ENCODE measurements at places on chromosomes 16 and 17.

DNA sequence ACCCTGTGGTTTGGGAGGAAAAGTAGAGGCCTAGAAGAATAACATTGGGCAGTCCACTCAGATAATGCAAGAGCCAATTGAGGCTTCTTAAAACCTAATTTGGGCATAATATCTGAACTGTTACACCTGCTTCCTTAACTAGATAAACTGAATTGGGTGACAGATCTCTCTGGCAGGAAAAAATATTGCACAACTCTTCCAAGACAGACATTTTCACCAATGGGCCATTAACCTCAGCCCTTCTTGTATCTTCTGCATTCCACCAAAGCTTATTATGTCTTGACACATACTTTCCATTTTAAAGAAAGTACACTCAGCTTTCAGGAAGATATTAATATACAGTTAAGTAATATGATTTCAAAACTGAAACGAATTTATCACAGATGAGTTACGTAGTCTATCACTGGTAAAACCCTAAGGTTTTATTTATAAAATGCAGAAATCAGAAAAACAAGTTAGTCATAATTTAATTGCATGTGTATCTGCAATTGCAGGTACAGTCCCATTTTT lies 79.9 kb upstream of the MON1B start:
- DNase-seq: no peak

GRCh38 chr16:51328733-51329132 lies 177.7 kb upstream of the SALL1 start:
- peak; percentile 21 for DNase-seq

GRCh38 chr16:89727406-89728120 lies 6.2 kb downstream of the ZNF276 start:
- DNase-seq: no peak

DNA sequence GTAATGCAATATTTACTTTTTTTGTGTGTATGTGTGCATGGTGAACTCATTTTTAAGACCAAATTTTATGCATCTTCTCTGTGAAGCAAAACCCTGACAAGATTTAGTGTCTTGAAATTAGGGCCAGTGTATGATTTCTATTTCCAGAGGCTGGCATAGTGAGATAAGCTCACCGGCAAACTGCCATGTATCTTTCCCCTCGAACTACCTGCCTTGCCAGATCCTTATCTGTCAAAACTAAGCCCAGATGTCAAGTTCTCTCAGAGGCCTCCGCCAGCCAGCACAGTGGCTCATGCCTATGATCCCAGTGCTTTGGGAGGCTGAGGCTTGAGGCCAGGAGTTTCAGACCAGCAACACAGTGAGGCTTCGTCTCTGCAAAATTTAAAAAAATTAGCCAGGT lies 10.0 kb downstream of the USP32 start:
- no peak for DNase-seq

DNA sequence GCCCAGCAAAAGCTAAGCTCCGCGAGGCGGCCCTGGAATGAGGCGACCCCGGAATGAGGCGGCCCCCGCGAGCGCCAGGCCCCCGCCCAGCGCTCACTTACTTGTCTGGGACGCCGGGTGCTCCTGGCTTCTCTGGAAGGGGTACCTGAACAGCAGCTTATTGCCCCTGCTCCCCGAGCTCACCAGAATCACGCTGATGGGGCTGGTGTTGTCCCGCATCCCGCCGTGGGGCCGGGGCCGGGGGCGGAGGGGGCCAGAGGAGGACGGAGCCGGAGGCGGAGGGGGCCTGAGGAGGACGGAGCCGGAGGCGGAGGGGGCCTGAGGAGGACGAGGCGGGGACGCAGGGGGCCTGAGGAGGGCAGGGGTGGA lies 440 bp downstream of the NPRL3 start:
- DNase-seq: no peak

GRCh38 chr16:15975172-15975571 lies 25.8 kb downstream of the ABCC1 start:
- no peak for DNase-seq

GRCh38 chr17:55450232-55450825 lies 28.7 kb upstream of the MMD start:
- DNase-seq: no peak

GRCh38 chr17:30954046-30954830 lies 16.6 kb upstream of the RNF135 start:
- no peak for DNase-seq

DNA sequence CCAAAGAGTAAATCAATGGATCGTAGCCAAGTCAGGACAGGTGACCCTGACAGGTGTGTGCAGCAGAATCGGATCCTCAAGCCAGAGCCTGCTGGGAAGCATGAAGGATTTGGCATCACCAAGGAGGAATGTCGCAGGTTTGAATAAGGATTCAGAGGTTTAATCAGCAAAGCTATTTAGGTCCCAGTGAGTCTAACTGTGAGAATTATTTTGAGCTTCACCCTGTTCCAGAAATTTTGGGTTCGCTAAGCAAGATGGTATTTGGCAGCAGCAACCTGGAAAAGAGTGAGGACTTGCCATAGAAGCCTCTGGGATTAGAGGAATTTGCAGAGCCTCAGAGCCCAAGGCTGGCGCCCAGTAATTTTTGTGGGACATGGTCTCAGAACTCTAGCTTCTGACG lies 173.0 kb downstream of the CCDC182 start:
- no peak for DNase-seq

- peak; percentile 61 for DNase-seq
These were observed 147.0 kb downstream of the HS3ST4 start for GRCh38 chr16:25838724-25839186.

DNA sequence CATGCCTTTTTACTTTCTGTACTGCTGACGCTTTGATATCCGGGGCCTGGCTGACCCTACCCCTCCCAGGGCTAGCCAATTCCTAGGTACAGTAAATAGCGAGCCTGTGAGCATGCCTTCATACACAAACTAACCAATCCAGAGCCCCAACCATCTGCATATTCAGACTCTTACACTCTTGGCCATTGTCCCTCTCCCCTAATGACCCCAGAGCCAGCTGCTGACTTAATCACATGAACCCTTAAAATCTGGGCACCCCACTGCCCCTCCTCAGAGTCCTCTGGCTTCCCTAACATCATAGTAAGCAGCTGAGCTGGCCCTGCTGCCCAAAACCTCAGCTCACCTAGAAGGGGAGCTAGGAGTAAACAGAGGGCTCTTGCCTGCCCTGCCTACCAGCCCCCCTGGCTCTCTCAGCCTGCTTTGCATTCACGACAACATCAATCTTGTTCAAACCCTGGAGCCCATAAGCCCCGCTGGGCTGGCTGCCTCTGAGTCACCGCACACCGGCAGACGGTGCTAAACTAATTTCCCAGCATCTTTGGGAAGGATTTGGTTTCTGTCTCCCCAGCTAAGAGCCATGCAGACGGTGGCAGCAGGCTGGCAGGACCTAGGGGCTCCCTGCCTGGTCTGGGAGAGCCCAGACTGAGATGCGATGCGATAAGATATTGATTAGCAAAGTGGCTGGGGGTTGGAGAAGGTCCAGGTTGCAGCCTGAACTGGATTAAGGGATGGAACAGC lies 63.2 kb downstream of the CLEC19A start:
- no peak for DNase-seq

DNA sequence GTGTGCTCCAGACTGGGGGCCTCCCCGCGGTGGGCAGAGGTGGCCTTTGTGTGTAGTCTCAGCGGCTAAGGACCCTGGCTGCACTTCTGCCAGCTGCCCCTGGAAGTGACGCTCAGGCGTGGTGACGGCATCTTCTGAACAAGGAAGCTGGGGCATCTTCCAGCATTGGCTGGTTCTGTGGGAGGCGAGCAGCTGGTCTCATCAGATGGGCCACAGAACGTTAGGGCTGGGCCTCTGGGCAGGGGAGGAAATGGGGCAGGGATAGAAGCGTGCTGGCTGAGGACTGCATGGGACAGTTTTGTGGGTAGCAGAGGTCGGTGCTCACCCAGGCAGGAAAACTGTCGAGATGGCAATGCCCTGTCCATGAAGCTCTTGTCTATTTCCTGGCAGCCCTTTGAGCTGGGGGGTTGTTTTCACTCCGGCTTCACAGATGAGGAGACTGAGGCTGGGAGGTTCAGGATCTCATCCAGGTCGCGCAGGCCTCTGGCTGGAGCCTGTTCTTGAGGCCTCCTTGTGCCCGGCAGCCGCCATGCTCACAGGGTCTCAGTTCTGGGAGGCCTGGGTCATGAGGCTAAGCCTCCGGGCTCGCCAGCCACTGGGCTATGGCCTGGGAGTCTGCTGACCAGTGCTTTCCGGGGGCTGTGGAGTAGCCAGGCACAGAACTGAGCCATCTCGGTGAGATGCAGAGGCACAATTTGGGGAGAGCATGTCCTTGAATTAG lies 16.3 kb downstream of the IRF8 start:
- no peak for DNase-seq

DNA sequence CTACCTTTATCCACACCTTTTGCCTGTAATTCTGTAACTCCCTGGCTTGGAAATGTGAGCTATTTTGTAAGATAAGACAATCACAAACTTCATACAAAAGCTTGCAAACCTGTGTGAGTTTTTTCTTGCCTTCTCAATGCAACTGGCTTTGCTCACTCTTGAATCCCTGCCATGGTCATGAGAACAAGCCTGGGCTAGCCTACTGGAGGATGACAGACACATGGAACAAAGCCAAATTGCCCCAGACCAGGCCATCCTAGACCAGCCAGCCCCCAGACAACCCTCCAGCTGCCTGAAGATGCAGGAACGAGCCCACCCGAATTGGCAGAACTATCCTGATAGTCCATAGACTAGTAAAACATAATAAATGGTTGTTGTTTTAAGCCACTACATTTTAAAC lies 466.6 kb upstream of the ERCC4 start:
- DNase-seq: no peak

DNA sequence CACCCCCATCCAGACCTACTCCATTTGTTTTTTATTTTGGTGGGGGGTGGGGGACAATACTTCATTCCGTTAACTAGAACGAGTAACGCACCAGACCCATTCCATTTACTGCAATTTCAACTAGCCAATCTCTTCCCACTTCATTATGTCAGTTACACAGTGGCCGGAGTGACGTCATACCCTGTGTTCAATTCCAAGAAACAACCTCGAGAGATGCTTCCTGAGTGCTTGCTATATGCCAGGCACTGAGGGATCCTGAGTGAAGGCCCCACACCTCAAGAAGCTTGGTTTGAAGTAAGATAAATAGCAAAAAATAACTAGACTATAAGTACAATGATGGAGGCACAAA lies 9.1 kb upstream of the SIAH1 start:
- DNase-seq: no peak

GRCh38 chr16:66205287-66206231 lies 160.9 kb upstream of the CDH5 start:
- no peak for DNase-seq

- no peak for DNase-seq
These were observed 119.0 kb downstream of the MYO1D start for GRCh38 chr17:32757963-32758362.

DNA sequence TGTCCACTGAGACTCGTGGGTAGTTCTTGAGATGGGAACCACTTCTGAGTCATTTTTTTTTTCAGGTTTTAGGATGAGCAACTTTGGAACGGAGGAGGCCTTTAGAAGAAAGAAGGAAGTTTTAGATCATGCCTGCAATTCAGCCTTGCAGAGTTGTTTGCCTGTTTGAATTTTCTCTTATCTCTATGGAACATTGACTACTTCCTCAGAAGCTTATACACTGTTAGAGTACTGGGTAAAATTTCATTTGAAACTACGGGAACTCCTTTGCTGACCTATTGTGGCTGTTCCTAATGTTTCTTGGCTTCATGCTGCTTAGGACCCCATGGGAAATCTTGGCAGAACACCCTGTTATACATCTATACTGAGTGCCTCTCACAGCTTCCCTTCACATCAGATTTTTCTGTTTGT lies 70.8 kb downstream of the MAP2K6 start:
- no peak for DNase-seq

- no peak for DNase-seq
These were observed 313.2 kb upstream of the KCNJ16 start for GRCh38 chr17:69761767-69762321.

GRCh38 chr17:45246338-45246737 lies 15.6 kb downstream of the SPATA32 start:
- DNase-seq: no peak

GRCh38 chr16:90035902-90036301 lies 16.6 kb upstream of the DBNDD1 start:
- no peak for DNase-seq

- no peak for DNase-seq
These were observed 392.9 kb downstream of the SLC39A11 start for GRCh38 chr17:72699545-72699944.

DNA sequence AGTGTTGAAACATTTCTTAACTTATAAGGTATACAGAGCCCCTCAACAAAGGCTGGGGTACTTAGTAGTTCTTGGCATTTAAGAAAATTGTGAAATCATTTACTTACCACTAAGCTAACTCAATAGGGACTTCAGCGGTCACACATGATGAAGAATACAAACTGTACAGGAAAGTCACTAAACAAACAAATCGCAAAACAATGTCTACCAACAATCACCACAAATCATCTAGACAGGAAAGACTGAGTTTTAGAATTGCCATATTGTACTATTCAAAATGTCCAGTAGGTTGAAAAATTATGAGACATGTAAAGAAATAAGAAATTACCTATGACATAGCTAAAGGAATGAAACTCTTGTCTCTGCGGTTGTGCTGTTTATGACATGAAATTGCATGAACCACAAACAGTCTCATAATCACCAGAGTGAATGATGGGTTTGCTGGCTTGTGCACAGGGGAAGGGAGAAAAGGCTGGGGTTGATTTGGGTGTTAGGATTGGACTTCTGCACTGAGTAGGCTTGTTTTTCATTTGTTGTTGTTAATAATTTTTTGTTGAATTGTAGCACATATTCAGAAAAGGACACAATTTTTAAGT lies 441.1 kb upstream of the MON1B start:
- DNase-seq: no peak

DNA sequence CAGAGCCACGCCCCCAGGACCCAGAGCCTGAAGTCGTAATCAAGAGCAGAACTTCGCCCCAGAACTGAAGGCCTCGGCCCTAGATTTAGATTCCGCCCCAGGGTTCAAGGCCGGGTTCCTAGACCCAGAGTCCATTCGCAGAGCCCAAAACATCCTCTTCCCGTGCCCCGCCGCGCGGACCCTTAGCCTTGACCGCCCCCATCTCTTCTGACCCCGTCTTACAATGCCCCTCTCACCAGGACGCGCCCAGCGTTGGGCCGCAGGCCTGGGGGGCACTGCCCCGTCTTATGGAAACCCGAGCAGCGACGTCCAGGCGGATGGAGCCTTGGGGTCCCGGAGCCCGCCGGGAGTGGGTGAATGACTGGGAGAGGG lies 5.0 kb downstream of the CD19 start:
- DNase-seq: no peak

DNA sequence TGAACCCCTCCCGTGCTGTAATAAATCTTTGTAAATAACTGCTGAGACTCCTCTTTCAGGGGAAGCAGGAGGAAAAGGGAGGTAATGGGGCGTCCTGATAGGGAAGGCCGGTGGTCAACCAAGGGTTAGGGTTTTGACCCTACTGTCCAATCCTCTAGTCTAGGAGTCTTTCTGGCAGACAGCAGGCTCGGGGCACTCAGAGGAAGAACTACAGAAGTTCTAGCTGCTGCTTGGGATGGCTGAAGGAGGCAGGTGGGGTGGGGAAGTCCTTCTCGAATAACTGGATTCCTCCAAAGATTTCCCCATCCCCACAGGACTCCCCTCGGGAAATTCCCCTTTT lies 387 bp upstream of the STARD3 start:
- no peak for DNase-seq

GRCh38 chr17:76501018-76501826 lies at the start of gene RHBDF2:
RHBDF2 (minus strand) TSS chr17:76501423; CDS start chr17:76481524, 19,899 bp downstream.
- peak; percentile 67 for DNase-seq
